CD4-positive, alpha-beta T cell treated with Interleukin-6 at 100 ng/mL for 8 hours (primary cell): ENCODE measurements at places on chromosomes 13 and 19.
A peak's percentile ranks its signal among the peaks of the same experiment; 100 is the strongest.

DNA sequence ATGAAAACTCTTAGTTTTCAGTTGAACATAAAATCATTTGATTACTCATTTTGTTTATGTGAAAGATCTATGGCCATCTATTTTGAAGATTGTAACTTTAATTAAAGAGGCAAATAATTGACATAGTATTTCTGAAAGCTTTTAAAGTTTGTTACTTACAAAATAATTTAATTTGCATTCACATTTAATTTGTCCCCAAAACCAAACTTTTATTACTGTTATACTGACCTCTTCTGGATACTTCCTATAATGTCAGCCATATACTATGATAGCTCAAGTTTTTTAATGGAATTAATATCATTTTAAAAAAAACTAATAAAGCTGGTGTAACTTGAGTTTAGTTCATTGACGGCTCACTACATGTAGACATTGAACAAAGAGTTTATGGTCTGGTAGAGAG, 4.9 kb upstream of the SGCG start:
- no peak for DNase-seq

DNA sequence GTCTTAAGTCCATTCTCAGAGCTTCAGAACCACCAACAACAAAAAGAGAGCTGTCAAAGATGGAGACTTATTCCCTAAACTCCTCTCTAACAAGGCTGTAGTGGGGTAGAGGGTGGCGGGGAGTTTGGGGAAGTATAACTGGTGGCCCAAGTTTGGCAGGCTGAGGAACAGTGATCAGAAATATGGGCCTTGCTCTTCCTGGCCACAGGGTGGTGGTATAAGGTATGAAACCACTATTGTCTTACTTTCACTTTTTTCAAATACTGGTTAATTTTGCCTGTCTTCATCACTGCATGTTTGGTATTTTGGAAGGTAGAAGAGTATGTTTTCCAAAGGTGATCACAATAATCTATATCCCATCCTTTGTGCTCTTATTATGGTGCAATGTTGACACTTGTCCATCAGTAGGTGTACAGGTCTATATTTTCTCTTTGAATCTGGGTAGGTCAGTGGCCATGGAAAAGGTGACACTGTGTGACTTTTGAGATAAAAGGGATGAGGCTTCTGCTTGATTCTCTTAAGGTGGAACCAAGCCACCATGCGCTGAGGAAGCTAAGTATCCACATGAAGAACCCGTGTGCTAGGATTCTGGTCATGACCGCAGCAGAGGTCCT, 23.2 kb upstream of the GPC5 start:
- no peak for DNase-seq

DNA sequence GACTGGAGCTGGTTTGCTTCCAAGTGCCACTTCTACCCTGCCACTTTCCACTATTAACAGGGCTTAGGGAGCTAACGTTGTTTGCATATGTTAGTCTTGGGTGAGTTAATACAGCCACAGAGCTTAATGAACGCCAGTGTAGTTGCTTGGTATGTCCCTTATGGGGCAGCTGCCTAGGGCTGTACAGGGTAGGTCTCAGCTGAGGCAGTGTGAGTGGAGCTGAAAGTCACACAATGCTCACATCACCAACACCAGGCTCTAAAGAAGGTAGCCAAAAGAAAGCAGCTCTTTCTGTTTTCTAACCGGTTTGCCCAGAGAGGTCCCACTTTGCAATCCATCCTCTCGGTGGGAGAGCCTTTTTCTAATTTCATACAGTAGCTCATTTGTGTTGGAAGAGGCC, 186.2 kb downstream of the RGCC start:
- DNase-seq: no peak

DNA sequence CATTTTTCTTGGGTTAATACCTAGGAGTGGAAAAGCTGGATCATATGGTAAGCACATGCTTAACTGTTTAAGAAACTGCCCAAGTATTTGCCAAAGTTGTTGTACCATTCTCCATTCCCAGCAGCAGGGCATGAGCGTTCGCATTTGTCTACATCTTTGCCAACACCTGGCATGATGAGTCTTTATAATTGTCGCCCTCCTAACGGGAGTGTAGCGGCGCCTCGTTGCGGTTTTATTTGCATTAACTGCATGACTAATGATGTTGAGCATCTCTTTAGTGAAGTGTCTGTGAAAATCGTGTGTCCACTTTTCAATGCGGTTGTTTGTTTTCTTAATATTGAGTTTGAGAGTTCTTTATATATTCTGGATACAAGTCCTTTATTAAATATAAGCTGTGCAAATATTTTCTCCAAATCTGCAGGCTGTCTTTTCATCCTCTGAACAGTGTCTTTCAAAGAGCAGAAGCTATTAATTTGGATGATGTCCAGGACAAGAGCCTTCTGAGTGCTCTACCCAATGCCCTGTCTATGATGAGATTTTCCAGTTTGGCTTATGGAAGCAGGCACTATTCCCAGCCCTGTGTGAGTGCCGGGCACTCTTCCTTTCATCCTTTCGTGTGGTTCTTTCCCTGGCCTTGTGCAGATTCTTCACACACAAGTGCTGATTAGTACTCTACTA, 202.0 kb downstream of the FOXO1 start:
- DNase-seq: no peak

DNA sequence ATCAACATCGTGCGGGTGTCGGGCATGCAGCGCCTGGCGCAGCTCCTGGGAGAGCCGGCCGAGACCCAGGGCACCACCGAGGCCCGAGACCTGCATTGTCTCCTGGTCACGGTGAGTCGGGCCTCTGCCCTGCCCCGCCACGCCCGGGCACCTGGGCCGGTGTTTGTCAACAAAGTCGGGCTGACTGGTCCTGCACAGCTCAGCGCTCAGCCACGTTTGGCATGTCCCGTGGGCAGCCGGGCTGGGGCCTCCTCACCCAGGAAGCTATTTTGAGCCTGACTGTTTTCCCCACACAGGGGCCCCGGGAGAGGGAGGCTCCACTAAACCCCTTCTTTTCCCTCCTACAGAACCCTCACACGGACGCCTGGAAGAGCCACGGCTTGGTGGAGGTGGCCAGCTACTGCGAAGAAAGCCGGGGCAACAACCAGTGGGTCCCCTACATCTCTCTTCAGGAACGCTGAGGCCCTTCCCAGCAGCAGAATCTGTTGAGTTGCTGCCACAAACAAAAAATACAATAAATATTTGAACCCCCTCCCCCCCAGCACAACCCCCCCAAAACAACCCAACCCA, 1.3 kb downstream of the GADD45B start:
- DNase-seq: peak; percentile 20

DNA sequence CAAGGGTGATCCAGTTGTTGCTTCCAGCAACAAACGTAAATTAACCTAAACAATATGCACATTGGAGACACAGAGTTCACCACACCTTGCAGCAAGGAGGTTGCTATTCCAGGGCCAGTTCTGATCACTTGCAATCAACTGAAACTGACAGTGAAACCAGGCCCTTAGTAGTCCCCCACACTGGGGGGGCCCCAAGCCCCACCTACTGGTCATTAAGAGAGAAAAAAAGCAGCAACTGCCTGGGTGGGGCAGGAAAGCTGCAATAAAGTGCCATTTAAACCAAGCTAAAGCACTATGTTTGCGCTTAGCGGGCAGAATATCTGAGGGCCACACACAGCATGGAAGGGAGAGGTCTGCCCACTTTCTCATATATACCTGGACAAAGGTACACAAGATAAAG, 51.5 kb downstream of the ATP7B start:
- no peak for DNase-seq

DNA sequence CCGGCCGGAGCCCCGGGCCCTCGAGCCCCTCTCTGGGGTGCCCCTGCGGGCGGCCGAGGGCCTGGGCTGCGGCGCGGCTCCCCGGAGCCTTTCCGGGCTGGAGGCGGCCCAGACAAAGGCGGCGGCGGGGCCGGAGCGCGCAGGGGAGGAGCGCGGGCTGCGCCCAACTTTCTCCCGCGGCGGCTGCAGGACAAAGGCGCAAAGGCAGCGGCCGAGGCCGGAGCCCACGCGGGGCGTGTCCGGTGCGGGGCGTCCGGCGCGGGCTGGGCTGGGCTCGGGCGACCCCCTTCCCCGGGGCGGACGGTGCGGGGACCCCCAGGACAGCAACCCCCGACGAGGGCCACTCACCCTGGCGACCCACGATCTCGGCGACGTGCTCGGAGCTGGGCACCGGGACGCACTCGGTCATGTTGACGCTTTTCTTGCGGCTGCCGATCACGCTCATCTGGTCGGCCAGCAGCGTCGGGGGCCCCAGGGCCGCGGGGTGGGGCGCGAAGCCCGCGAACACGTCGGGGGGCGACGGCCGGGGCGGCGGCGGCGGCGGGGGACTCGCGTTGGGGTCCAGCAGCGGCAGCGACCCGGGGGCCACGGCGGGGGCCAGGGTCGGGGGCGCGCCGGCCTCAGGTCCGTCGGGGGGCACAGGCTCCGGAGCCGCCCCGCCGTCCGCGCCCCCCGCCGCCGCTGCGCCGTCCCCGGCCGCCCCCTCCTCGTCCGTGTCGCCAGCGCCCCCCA, 843 bp downstream of the MEX3D start:
- DNase-seq: no peak
